Fibroblast of skin of back (primary cell): ENCODE measurements at places on chromosomes 2 and 18.
A peak's percentile ranks its signal among the peaks of the same experiment; 100 is the strongest.

- DNase-seq, result no peak
Observed at GRCh38 chr2:177000061-177000714, 212.4 kb upstream of the HNRNPA3 start.

GRCh38 chr18:3683483-3683882 lies 233.5 kb downstream of the TGIF1 start:
- no peak for DNase-seq

DNA sequence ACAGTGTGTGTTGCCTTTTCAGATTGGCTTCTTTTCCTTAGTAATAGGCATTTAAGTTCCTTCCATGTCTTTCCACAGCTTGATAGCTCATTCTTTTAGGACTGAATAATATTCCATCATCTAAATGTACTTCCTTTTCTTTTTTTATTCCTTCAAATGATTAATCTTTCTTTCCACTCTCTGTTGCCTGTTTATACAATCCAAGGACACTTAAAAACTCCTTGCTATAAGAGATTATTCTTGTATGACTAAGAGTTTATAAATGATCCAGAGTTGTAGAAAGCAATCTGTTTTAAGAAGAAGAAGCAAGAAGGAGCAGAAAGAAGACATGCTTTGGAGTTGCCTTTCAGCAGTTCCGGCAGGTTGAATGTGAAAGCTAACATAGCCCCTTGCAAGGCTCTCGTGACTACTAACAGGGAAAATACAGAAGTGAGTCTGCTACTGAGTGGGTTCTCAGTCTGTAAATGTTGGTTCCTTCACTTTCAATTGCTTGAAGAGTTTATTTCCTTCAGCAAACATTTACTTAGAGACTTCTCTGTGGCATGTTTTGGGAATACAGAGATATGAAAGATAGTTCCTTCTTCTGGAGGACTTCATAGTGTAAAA lies 123.0 kb downstream of the PMAIP1 start:
- peak; percentile 67 for DNase-seq

DNA sequence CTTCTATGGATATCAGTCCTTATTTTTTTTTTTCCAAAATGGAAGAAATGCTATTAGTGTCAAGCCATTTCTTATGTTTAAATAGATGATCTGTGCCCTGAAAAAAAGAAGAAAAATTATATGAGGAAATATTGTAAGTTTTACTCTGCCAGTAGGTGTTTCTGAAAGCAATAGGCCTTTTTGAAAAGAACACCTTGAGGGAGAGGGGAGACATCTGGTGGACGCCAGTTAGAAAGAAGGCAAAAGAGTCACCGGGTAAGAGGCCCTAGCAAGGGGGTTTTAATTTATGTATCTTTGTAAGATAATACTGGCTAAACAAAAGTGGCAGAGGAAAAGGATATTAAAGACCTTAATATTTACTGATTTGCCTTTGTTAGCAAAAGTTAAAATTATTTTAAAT lies 56.1 kb downstream of the DYNAP start:
- DNase-seq, result peak; percentile 11

- no peak for DNase-seq
Observed at GRCh38 chr2:210046851-210047500, 44.5 kb downstream of the RPE start.

DNA sequence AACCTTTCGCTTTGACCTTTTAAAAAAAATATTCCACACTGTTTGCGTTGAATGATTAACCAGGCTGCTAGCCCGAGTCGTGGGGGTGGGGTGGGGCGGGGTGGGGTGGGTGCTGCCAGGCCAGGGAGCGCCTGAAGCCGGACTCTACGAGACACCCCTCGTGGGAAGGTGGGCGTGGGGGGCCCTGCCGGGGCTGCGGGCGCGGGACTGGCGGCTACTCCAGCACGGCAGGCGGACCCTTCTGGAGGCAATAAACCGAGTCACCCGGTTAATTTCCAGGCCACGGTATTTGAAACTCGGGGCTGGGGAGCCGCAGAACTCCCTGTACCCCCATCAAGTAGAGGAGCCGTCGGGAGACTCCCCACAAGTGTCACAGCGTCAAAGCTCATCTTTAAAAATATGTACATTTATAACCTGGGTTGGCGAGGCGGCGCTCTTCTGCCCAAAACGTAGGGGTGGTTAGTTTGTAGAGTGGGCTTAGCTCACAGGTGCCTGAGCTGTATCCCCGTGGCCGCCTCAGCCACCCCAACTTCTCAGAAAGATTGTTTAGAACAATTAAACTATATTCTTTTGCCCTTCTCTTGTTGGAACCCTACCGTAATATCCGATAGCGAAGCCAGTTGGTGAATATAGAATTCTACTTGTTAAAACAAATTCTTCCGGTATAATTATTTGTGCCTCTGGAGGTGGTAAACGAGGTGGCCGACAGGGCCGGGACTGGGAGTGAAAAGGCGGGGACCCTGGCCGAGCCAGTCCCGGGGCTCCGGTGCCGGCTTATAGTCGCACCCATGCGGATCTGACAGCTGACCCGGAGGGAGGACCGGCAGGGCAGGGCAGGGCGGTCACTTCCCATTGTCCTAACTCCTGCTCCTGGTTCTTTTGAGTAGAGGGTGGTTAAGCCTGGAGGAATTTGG lies 1.4 kb downstream of the B3GNT2 start:
- no peak for DNase-seq

- DNase-seq, result peak; percentile 59
Observed at GRCh38 chr2:74037379-74037860, 52.7 kb downstream of the TET3 start.

DNA sequence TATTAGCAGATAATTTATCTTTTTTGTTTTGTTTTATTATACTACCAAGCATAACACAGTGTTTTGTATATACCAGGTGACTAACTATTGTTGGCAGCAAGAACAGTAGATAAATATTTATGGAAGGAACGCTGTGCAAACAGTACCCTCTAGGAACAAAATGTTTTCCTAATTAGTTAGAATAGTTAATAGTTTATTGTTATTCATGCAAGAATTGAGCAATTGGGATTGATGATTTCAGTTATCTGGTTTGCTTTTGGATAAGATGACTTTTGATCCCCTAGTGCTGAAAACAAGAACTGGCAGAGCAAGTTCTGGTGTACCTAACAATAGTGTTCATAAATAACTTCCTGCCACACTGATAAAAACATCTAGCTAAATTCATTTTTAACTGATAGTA lies 323.3 kb downstream of the TGIF1 start:
- DNase-seq, result no peak

DNA sequence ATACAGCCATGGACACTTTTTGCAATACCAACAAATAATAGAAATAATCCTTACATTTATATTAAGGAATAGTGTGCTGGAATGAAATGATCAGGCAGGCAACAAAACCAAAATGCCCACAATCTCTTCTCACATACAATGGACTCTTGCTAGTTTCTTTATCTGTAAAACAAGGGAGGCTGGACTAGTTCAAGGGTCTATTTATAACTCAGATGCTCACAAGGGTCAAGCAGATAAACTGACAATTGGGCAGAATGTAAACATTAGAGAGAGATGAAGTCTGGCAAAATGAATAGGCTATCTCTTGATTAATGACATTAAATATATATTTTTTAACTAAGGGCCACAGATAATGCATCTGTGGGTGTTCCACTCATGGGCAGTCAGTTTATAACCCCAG lies 11.4 kb downstream of the PPIL3 start:
- DNase-seq, result no peak

GRCh38 chr2:170493426-170494097 lies 221.6 kb upstream of the SP5 start:
- peak; percentile 55 for DNase-seq

- DNase-seq, result no peak
Observed at GRCh38 chr2:227310756-227311110, 14.3 kb upstream of the MFF start.

GRCh38 chr2:236157815-236158498 lies 10.2 kb downstream of the GBX2 start:
- DNase-seq, result no peak

DNA sequence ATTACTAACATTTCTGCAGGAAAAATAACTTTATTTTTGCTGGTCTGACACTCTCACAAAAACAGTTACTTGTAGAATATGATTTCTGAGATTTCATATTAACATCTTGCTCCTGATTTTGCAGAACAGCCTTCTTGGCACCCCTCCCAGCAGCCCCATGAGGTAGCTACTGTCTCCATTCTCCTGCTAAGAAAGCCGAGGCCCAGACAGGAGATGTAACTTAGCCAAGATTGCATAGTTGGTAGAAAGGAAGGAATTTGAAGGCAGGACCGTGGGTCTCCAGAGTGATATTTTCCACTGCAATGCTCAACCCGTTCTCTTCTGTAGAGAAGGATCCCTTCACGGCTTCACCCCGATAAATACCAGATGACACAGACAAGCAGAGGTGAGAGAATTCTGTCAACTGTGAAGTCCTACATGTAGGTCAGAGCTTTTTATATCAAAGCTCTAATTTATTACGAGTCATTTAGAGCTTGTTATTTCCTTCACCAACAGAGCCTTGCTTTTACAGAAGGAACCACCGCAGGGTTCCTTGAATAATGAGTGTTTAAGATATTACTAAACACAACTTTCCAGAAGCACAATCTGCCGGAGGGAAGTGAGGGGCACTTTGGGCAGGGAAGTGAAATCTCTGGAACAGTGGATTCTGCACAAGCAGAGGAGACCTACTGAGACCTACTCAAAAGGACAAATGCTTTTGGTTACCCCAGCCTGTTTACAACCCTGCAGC lies 48.0 kb upstream of the MYCN start:
- DNase-seq, result no peak

- DNase-seq, result no peak
Observed at GRCh38 chr2:123453046-123453700, 571.9 kb upstream of the CNTNAP5 start.

DNA sequence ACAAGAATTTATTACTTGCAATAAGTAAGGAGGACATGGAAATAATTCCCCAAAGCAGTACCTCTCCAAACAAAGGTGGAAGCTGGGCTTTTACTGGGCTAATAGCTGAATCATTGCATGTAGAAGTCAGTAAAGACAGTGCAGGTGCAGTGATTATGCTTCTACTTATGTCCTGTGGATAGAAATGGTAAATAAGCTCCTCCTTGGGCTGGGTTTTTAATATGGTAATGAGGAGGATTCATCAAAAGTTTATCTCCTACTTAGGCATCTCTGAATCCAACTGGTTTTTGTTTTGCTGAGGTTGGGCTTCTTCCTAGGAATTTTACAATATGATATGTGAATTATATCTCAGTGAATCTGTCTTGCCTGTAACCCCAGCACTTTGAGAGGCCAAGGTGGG lies 297.4 kb upstream of the MC4R start:
- DNase-seq, result no peak

DNA sequence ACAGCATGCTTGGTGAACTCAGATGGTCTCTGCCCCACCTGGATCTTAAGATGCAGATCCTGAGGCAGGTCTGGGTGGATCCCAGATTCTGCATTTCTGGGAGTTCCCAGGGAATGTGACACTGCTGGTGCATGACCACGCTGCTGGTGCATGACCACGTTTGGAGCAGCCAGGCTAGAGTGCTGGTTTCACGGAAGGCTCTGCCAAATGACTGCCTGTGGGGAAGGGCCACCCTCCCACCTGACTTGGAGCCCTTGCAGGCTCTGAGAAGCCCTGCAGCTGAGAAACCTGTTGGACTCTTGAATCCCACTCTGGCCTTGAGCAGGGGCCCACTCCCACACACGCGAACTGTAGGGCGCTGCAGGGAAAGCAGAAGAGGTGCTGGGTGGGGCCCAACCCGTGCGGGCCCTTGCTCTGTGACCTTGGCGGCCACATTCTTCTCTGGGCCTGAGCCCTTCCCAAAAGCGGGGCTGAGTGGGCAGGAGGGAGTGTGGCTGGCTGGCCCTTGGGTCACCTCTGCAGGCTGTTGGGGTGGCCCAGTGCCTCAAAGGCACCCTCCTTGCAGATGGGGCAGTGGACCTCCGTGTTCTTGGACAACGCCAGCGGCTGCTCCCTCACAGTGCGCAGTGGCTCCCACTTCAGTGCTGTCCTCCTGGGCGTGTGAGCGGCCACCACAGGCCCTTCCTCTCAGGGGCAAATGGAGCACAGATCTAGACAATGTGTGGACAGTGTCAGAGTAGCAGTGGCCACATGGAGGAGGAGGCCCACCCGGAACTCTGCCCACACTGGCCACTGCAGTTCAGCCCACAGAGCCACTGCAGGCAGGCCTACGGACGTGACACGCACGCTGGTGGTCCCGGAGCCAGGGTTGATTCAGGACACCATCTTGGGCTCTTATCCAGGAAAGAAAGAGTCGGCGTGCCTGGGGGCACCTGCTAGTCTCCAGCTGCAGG lies 7.9 kb downstream of the ERFE start:
- no peak for DNase-seq

DNA sequence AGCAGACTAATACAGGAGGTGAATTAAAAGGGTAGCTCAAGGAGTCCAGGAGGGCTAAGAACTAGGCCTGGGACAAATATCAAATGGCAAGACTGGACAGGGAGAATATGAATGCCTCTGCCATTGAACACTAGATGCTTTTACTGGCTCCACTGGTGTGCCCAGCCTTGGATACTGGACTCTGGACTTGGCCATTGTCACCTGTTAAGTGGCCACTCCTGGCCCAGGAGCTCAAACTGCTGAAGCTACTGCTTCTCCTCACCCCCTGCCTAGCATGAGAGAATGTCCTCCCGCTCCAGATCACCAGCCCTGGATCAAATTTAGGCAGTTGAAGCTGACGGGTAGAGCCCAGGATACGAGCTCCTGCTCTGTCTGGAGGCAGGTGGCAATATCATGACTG lies 170.8 kb downstream of the DDX1 start:
- no peak for DNase-seq

DNA sequence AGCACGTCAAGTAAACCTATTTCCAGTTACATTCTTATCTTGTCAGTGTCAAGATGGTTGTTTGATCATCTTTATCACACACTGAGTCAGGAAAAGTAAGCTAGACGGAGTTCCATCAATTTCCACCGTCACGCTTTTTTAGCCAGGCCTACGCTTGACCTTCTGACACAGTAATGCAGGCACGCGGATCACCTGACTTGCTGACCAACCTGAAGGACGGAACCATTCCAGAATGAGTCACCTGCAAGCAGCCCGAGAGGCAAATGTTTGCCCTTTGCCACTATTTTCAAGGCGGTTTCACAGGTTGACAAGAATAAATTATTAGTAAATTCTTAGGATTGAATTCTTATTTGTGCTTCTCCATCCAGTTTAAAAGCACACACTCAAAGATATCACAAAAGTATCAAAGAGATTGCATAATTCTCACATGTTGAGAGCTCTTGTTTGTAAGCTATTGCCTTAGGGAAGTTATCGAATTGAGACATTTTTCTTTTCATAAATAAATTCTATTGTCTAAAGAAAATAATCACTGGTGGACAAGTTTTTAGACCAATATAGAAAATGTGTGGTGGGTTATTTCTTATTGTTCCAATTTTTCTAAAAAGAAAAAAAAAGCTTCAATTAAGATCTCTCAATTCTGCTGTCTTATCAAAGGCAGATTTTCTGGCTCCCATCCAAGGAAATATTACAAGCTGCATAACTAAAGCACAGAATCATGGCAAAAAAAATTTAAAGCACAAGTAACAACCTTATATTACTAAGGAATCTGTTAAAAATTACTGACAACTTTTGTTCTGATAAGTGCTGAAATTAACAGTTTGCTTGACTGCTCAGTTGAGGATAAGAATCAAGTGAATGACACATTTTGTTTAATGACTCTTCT lies 31.9 kb downstream of the UXS1 start:
- peak; percentile 29 for DNase-seq

- DNase-seq, result no peak
Observed at GRCh38 chr2:122692400-122693083, 937.1 kb downstream of the TSN start.
